LNCaP clone FGC (cell line): ENCODE measurements at places on chromosomes 11 and 22.

- DNase-seq, result no peak
These were observed 22.9 kb upstream of the CTR9 start for GRCh38 chr11:10728154-10728553.

GRCh38 chr11:18347471-18348125, 25.2 kb downstream of the GTF2H1 start:
- DNase-seq, result no peak

DNA sequence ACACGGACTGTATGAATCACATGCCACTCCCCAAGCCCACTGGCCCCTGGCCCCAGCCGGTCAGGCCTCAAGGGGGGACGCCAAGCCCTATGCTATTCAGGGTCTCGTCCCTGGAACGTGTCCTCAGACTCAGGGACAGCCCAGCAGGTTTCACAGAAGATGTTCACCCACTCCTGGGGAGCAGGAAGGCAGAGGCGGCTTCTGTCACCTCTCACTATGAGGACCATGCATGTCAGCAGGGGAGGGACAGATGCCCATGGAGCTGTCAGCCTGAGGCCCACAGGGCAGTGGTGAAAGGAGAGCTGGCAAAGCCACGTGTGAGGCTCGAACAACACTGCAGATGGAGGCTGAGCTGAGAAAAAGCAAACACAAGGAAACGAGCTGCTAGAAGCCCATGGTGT, 192.0 kb downstream of the SHANK2 start:
- DNase-seq, result no peak

GRCh38 chr11:128422576-128423370, 164.6 kb downstream of the ETS1 start:
- DNase-seq, result no peak

DNA sequence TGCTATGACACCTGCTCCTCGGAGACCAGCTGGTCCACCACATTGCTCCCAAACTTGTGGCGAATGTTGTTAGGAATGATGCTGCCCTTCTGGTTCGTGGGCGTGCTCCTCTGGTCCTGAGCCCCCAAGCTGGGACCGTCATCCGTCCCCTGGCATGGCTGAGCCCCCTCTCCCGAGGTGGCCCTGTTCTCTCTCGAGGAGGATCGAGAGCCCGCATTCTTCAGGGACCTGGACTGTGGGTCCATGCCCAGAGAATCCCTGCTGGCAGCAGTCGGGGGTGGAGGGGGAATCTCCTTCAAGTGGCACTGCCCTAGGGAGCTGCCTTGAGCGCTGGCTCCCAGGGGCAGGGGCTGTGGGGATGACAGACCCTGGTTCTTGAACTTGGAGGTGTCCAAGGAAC, 17.4 kb downstream of the TST start:
- DNase-seq, result no peak
